ENCODE measurements at places on chromosomes 2 and 18. TPM values are rescaled to one million over a fixed set of nuclear protein-coding genes. Genes with fewer than 3 reads are reported as not detected.

GRCh38 chr2:64837116-64837731, 152.0 kb upstream of the SLC1A4 start:
- no peak for DNase-seq

DNA sequence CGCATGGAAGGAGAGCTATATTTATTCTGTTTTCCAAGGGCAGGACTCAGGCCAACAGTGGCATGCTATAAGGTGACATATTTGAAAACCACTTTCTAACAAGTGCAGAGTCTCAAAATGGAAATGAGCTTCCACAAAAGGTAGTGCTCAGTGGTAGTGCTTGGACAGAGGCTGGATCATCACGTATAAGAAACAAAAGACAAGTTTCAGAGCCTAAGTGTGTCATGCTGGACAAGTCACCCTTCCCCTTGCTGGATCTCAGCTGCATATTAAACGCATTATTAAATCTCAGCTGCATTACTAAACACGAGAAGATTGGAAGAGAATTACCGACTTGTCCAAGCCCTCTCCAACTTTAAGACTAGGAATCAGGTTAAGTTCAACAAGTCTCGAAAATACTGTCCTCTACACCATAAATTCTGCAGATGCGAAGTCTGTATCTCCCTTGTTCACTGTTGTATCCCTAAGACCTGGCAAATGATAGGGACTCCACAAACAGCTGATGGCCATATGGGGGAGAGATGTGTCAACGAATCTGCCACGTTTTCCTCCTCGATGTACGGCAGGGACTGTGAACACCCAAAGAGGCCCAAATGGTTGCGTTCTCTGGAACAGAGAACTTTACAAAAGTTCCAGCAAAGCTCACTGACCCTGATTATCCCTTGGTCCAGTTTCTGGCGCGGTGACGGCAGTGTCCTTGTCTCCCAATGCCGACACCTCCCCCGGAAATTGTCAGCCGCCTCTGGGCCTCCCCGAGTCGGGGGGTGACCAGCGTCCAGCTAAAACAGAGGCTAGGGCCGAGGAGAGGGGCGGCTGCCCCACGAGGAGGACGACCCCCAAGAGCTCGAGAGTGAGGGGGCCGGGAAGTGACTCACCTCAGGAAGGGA, 611 bp downstream of the NOL10 start:
- DNase-seq = no peak

The ZNG1B gene
- 52.8 TPM for polyA plus RNA-seq

The EIF5B gene
- 77.9 TPM for polyA plus RNA-seq

The MC4R gene
- 0.26 TPM for polyA plus RNA-seq
